ENCODE measurements at places on chromosomes 7 and 10.

GRCh38 chr7:105794741-105795729, 81.4 kb downstream of the ATXN7L1 start:
- DNase-seq, result no peak

DNA sequence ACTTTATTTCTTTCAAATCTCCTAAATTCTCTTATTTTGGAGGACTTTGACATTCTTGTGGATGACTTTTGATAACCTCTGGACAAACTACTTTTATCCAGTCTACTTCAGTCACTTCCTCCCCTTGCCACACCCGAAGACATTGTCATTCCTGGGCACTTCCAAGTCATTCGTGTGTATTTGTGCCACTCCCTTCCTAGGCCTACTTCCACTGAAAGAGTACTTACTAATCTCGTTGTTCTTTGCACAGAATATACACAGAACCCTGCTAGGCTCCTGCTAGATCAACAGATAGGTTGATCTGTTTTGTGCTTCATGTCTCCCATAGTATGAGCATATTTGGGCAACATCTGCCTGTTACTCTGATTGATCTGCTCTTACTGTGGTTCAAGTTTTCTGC, 355.4 kb downstream of the HGF start:
- DNase-seq, result no peak

DNA sequence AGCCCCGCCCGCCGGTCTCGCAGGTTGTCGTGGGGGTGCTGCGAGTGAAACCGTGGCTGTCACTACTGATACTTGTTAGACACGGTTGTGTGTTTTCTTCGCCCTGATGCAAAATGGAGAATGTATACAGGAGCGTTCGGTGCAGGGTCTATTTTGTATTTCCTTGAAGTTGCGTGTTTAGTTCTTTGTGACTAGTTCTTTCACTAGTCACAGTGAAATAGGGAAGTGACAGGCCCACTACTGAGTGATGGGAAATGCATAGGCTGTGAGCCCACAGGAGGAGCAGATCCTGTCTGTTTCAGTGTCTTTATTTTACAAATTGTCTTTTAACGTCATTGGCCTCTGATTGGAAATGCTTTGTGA, 675 bp downstream of the ABRAXAS2 start:
- no peak for DNase-seq

DNA sequence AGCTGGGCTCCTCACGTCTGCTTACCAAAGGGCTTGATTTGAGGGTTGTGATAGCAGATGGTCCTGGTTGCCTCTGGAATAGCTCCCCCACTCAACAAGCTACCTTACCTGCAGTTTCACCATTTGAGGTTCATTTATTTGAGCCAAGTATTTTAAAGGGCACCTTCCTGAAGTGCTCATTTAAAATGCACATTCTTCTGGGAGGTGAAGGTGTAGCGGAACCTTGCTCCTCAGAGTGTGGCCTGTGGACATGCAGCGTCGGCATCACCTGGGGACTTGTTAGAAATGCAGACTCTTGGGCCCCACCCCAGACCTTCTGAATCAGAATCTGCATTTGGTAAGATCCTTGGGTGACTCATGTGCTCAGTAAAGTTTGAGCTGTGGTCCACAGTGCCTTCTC, 2.3 kb downstream of the CDH23 start:
- no peak for DNase-seq

GRCh38 chr7:31102151-31102972, 50.3 kb downstream of the ADCYAP1R1 start:
- no peak for DNase-seq

DNA sequence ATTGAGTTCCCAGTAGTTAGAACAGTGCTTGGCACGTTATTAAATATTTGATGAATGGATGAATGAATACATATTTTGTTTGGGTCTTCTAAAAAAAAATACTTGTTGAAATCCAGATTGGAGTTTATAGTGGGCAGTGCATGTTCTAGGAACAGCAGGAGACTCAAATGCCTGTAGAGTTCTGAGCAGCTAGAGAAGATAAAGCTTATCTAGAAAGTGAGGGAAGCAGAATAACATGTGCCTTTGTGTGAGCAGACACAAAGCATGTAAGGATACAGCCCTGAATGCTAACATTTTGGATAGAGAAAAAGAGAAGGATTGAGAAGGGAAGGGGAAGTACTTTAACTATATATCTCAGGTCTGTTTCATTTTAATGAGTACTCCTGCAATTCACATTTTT, 71.9 kb downstream of the SRI start:
- DNase-seq, result no peak

- DNase-seq, result no peak
Observed at GRCh38 chr10:35335133-35336083, 901 bp upstream of the CCNY start.

GRCh38 chr7:1752111-1752510, 82.0 kb downstream of the ELFN1 start:
- DNase-seq, result no peak

GRCh38 chr10:96541921-96542320, 28.2 kb upstream of the TLL2 start:
- DNase-seq, result no peak

GRCh38 chr7:5424749-5425506, 1.3 kb upstream of the TNRC18 start:
- no peak for DNase-seq

GRCh38 chr7:27171637-27172314, 2.3 kb downstream of the HOXA10 start:
- no peak for DNase-seq

DNA sequence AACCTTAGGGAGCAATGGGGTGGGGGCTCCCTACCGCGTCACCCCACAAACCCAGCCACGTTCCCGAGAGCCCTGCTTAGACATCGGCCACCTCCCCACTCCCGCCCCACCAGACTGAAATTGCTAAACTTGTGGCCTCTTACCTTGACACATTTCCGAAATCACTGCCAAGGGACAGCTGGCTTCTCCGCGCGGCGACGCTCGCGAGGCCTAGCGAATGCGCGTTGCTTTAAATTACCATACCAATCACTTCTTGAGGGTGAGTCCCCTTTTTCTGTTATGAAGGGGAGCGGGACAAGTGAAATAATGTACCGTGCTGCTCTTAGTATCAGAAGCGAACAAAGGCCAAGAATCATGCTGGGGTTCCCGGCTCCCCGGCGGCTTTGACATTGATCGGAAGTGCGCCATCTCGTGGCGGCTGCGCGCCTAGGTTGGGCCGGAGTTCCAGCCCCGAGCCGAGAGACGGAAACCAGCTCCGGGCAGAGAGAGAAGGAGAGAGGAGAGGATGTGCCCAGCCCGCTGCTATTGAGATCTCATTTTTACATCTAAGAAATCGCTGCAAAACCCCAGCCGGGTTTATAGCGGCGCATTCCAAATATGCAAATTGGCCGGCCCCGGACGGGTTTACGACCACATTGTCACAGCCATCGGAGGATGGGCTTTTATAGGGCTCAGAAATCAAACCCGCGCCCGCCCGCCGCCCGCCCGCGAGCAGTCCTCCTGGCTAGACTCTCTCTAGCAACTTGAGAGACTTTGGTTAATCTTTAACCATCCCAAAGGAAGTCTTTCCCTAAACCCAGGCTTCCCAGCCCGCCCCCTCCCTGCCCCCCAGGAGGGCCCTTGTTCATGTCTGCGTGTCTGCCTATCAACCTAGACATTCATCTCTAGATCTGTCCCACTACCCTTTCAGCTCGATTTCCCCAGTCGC, 5.3 kb downstream of the HOXA11 start:
- DNase-seq, result peak; percentile 58

- no peak for DNase-seq
Observed at GRCh38 chr7:14973712-14974428, 71.3 kb upstream of the DGKB start.

DNA sequence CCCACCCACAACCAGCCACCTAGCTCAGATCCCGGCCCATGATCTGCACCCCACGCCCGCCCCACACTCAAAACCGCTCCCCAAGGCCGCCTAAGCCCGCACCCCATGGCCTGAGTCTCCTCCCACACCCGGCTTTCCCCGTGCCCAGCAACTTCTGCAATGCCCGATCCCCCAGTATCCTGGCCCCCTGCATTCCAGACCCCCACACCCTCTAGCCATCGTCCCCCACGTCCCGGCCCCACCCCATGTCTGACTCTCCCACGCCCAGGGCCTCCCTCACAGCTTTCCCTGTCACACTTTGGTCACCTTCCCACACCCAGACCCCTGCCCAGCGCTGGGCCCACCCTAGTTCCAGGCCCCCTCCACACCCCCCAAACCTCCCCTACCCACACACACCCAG, 20.1 kb upstream of the FXYD4 start:
- no peak for DNase-seq

DNA sequence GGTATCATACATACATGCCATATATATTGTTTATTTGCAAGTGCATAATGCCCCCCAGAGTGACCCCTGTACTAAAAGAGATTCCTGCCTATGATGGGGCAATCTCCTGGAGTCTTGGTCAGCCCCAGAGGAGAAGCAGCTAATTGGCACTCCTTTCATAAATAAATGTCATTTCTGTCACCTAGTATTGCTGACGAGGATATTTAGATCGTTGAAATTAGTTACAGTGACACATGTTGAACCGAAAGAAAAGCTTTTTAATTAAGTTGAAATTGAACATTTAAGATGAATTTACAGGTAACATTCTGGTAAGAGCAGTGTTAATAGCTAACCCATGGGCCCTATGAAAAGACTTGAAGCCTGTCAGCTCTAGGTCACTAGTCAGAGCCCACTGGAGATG, 210.5 kb upstream of the LRGUK start:
- DNase-seq, result no peak

- DNase-seq, result no peak
Observed at GRCh38 chr10:103708627-103709288, 146.6 kb downstream of the SH3PXD2A start.

- DNase-seq, result no peak
Observed at GRCh38 chr10:72564596-72564995, 61.3 kb downstream of the MICU1 start.

- DNase-seq, result no peak
Observed at GRCh38 chr7:142866361-142867096, 11.7 kb downstream of the EPHB6 start.

DNA sequence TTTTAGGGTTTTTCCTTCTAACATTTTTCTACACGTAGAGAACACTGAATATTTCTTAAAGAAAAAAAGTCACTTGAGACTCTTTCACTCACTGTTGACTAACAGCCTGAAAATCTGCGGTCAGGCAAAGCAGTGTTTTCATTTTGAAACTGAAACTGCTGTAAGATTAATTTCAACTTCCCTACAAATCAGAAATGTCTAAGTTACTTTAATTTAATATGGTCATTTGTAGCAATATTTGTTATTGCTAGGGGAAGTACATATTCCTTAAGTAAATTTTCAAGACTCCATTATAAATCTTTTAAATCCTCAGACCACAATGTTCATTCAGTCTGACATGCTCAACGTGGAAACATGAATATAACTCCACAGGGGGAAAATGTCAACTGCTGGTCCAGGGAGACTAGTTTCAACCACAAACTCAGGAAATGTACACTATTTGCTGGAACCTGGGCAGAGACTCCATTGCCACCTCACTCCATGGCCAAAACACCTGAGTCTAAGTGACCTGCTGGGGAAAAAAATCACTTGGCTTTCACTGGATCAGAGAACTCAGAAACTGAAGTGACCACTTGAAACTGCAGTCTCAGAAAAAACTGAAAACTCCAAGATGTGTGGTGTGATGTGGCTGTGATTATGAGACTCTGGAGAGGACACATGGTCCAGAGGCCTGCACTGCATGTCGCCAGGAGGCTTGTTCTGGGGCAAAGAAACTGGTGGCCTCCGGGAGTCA, 161.2 kb downstream of the TAX1BP1 start:
- no peak for DNase-seq

- no peak for DNase-seq
Observed at GRCh38 chr10:437698-438490, 251.6 kb downstream of the DIP2C start.
